NCI-H460 (cell line): ENCODE measurements at places on chromosomes 4 and X. TPM values are rescaled to one million over a fixed set of nuclear protein-coding genes. Genes with fewer than 3 reads are reported as not detected.

L1CAM gene
- total RNA-seq = 27.2 and 29.9 TPM in 2 replicates

NPY5R gene
- not detected in 2 replicates for total RNA-seq

CFAP99 gene
- not detected in 2 replicates for total RNA-seq

G3BP2 gene
- 93.2 and 112 TPM in 2 replicates for total RNA-seq

DNA sequence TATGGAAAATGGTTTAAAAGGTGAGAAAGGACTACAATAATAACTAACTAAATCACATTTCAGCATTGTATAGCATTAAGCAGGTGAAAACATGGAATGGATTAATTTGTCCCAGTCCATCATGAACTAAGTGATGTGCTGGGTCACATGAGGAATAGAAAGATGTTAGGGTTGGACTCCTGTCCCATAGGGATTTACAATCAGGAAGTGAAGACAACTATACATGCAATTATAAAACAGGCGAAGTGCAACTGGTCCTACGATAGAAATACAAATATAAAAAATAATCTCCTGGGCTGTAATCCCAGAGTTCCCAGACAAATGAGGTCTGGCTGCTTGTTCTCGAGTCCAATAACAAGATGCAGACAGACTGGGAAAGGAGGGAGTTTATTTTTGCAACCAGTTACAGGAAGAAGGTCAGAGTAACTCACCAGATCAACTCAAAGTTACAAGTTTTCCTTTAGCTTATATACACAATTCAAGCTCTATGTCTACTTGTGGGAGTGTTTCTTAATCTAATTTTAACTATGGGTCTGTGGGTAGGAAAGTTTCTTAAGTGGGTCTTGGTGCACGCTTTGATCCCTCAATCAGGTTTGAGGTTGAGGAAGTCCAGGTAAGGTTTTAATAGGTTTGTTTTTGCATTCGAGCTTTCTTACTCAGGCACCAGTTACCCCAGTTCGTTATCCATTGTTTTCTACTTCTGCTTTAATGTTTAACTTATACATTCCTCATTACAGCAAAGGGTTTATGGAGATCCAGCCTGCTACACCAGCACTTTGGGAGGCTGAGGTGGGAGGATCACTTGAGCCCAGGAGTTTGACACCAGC lies 50.1 kb downstream of the IGFBP7 start:
- no peak for DNase-seq

DNA sequence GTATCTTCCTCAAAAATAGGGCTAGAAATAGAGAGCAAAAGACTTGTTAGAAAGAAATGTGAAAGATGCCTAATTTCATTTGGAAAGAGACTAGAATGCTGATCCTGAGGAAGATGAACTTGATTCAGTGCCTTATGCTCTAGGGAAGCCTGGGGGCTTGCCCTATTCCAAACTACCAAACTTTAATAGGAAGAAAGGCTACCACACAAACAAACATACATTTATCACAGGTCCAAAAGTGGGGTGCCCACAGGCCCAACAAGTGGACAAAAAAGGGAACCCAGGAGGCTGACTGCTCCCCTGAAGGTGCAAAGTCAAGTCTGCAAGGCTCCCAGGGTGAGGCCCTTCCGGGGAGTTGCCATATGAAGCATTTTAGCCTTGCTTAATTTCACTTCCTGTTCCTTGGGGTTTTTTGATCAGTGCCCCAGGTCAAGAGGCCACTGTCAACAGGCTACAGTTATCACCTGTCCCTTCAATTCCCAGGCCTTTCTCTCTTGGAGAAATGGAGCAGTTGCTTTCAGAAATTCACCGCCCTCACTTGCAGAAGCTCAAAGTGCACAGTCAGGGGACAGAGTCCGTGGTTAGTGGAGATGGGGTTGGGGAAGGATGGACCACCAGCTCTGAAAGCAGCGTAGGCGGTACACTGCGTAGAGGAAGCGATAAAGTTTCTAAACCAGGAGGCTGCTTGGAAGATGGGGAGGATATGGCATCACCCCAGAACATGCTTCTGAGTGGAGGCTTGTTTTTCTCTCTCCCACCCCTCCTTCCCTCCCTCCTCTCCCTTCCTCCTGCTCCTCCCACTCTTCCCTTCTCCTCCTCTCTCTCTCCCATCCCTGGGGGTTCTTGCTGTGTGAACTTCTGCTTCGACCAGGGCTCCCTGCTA lies 36.4 kb downstream of the TMEM154 start:
- DNase-seq = no peak

DNA sequence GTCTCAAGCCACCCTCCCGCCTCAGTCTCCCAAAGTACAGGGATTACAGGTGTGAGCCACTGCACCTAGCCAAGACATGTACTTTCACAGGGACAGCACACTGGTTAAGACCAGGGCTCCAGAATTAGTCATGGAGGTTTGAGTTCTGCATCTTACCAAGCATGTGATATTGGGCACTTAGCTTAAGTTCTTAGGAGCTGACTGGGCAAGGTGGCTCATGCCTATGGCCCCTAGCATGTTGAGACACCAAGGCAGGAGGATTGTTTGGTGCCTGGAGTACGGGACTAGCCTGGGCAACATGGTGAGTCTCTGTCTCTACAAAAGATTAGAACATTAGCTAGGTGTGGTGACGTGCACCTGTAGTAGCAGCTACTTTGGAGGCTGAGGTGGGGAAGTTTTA lies 2.6 kb upstream of the TMEM192 start:
- no peak for DNase-seq

DNA sequence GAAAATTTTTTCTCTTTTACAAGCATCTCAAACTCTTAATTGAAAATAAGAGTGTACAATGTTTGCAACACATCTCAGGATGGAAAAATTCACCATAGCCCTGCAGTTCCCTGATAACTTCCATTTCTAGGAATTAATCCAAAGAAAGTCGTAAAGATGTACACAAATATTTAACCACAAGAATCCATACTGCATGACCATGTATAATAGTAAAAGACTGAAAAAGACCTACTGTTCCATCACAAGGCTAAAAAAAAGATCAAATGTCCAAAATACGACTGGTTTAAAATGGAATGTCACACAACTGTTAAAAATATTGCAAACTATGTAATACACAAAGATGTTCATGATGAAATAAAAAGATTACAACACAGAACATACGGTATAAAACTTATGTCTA lies 32.1 kb downstream of the HUWE1 start:
- no peak for DNase-seq

DNA sequence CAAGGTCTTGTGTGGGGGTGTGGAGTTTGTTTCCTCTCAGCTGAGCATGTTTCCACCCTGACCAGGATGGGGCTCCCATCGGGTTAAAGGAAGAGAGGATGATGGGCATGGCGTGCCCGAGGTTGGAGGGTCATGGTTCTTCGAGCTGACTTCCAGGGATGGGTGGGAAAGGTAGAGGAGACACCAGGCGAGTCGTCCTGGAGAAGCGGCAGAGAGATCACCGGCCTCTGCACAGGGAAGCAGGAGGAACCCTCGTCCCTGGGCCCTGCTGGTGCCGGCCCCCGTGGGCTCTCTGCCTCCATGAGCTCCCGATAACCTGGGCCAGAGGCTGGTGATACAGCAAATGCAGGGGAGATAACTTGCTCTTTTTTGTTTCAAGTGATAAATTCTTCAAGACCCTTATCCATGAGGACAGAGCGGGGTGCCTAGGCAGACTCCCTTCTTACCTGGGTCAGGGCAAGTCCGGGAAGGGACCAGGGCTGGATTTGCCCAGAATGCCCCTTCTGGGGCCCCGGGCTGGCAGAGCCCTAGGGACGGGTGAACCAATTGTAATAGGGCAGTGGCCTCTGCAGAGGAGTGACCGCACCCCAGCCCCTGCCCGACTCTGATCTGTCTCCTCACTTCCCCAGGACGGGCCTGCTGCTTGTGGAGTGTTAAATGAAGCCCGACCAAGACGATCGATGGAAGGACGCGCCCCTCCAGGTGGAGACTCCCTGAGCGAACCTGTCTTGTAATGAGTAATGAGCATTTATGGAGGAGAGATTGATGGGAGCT lies 63.0 kb downstream of the CPZ start:
- no peak for DNase-seq

- no peak for DNase-seq
Measured at GRCh38 chr4:53905276-53905940, 159.0 kb downstream of the CHIC2 start.

DNA sequence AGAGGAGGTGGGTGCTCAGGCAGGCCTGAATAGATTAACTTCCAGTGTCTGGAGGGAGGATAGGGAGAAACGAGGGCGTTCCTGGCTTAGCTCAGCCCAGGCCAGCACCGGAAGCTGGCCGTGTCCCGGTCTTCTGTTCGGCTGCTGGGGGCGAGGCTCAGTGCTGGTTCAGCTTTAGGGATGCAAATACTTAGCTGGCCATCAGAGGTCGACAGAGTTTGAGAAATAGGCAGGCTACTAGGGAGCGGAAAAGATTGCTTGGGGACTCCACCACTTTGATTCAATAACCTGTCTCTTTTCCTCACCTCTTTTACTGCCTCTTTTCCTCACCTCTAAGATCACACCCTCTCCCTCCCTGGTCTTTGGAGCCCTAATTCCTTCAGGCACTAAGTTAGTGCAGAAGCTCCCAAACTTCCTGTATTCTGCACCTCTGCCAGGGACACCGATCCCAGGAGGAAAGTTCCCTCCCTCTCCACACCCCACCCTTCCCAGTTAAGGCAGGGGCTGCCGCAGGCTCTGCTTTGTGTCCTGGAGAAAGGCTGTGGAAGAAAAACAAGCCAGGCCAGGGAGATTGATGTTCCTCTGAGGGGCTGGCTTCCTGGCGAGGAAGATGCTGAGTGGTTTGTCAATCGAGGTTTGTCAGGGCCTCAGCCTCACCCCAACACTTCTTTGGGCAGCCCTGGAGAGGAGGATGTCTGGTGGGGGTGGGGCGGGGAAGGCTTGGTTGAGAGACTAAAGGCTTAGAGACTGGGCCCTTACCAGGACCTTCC lies 6.0 kb upstream of the EFNB1 start:
- peak; percentile 45 for DNase-seq

DNA sequence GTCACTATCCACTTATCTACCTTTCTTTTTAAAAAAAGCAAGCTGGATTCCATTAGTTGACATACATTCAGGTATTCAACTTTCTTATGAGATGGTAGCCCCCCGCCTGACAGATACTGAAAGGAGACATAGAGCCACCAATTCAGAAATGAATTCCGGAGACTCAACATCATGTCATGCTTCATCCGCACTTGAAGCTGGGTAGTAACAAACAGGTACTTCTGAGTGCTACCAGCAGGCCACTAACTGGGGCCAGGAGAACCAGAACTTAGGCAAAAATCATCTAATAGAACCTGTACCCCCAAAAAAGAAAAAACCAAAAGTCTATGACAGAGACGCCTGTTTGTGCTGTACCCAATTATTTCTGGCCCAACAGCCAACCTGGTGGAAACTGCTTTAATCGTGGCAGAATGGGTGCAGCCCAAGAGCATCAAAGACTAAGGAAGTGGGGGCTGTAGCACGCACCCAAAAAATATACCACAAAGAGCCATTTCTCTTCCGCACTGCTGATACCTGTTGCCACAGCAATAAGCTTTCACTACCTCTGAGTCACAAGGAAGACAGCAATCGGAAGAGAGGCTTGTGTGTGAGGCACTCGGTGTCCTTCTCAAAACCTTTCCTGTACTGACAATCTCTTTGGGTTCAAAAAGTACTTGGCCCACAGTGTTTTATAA lies 84.8 kb downstream of the AFAP1 start:
- no peak for DNase-seq

DNA sequence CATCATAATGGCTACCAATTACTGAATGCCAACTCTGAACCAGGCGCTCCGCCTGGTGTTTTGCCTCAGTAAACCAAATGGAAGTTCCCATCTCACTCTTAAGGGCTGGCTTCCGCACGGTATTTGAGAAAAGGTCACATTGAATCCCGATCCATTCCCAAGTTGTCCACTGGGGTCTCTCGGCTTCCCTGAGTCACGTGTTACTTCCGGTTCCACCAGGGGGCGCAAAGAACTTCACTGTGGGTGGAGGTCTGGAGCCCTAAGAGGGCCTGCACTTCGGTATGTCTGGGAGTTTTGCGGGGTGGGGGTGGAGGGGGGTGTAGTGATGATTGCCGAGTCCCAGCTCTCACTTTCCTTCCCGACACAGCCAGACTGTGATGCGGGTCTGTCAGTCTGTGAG lies 13.4 kb upstream of the NHS start:
- no peak for DNase-seq

- DNase-seq = no peak
Measured at GRCh38 chr4:171461191-171461590, 352.0 kb upstream of the GALNTL6 start.
